ENCODE measurements at places on chromosomes 3 and 15. TPM values are rescaled to one million over a fixed set of nuclear protein-coding genes. Genes with fewer than 3 reads are reported as not detected.

DNA sequence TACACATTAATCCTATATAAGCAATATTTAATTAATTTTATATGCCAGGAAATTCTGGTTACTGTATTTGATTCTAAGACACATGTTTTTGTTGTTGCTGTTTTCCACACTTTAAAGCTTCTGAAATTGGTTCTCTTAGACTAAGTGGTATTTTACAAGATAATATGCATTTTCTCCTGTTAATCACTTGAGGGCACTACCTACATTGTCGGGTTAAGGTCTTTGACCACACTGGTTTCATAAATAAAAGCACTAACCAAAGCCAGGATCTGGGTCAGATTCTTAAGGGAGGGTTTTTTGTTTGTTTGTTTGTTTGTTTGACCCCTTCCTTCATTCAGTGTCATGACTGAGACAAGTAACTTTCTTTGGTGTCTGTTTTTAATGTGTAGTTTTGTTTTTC, 590.2 kb downstream of the RBMS3 start:
- no peak overlapping the region for H3K4me3 ChIP-seq
- no peaks in the 10 kb centered on the region for H3K4me1 ChIP-seq
- DNase-seq = no peak
- no peak overlapping the region for H3K27ac ChIP-seq
- H3K36me3 ChIP-seq = no peaks in the 10 kb centered on the region

DNA sequence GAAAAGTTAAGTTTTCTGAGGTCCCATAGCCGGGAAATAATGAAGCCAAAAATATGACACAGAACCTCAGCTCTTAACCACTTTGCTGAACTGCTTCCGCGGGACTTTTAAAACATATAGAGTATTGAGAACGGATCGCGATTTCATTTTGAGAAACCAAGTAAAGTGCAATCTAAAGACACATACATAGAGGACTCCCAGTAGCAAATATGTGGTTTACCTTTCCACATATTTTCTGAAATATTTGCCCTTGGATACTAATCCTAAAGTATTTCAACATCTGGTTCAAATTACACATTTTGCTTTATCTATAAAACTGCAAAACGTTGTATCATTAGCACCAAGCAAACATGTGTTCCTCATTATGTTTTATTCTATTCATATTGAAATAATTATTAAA, 776.5 kb downstream of the ROBO2 start:
- no peak overlapping the region for H3K27ac ChIP-seq
- H3K4me3 ChIP-seq = no peak overlapping the region
- DNase-seq = no peak
- no peaks in the 10 kb centered on the region for H3K4me1 ChIP-seq
- H3K27me3 ChIP-seq = no peaks in the 10 kb centered on the region

DNA sequence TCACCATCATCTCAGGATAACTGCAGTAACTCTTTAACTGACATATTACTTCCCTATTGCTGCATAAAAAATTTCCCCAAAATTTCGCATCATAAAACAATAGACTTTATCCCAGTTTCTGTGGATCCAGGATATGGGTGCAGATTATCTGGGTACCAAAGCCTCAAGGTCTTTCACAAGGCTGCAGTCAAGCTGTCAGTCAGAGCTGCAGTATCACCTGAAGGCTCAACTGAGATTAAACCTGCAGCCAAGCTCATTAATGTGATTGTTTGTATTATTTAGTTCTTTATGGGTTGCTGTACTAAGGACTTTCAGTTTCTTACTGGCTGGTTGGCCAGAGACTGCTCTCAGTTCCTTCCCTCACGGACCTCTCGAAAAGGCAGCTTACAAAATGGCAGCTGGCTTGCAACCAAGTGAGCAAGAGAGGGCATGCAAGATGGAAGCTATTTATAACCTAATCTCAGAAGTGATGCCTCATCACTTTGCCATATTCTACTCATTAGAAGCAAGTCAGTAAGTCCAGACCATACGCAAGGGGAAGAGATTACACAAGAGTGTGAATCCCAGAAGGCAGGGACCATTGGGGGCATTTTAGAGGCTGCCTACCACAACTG, 54.9 kb downstream of the DCUN1D1 start:
- no peaks in the 10 kb centered on the region for H3K36me3 ChIP-seq
- H3K27ac ChIP-seq = no peak overlapping the region
- no peaks in the 10 kb centered on the region for H3K27me3 ChIP-seq
- DNase-seq = no peak

GRCh38 chr3:155603302-155603701, 141.6 kb downstream of the PLCH1 start:
- no peaks in the 10 kb centered on the region for H3K36me3 ChIP-seq
- no peak for DNase-seq
- no peak overlapping the region for H3K4me3 ChIP-seq

CCDC54 gene
- total RNA-seq = not detected

DNA sequence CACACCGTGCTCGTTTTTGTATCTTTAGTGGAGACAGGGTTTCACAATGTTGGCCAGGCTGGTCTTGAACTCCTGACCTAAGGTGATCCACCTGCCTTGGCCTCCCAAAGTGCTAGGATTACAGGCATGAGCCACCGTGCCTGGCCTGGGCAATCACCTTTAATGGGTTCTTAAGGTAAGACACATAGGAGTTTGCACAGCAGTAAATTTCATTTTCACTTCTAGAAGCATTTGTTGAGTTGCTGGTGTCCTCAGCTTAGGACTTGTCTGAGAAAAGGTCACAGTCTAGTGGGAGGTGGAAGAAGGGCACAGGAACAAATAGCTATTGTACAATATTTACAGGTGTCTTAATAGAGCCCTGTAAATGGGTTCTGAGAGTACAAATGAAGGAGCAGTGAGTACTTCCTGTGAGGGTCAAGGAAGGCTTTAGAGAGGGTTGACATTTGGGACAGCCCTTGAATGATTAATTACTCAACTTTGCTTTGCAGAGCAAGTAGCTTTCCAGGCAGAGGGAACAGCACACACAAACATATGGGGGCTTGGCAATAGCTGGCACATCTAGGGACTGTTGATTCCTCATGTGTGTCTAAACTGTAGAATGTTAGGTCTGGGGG, 8.7 kb upstream of the ETV5 start:
- no peaks in the 10 kb centered on the region for H3K27me3 ChIP-seq
- no peak for DNase-seq
- H3K36me3 ChIP-seq = no peaks in the 10 kb centered on the region
- no peak overlapping the region for H3K4me3 ChIP-seq

GRCh38 chr3:141646760-141647561, 91.1 kb upstream of the RNF7 start:
- no peaks in the 10 kb centered on the region for H3K36me3 ChIP-seq
- no peaks in the 10 kb centered on the region for H3K4me1 ChIP-seq

GRCh38 chr3:110419601-110420000, 652.0 kb upstream of the NECTIN3 start:
- no peak for DNase-seq
- no peak overlapping the region for H3K4me3 ChIP-seq
- H3K27me3 ChIP-seq = no peaks in the 10 kb centered on the region
- no peak overlapping the region for H3K27ac ChIP-seq
- H3K36me3 ChIP-seq = no peaks in the 10 kb centered on the region
- H3K4me1 ChIP-seq = peaks cover 10% of the 10 kb centered on the region

GRCh38 chr3:55731741-55732140, 244.6 kb upstream of the WNT5A start:
- H3K27me3 ChIP-seq = no peaks in the 10 kb centered on the region
- no peak overlapping the region for H3K4me3 ChIP-seq
- DNase-seq = no peak
- H3K4me1 ChIP-seq = no peaks in the 10 kb centered on the region

DNA sequence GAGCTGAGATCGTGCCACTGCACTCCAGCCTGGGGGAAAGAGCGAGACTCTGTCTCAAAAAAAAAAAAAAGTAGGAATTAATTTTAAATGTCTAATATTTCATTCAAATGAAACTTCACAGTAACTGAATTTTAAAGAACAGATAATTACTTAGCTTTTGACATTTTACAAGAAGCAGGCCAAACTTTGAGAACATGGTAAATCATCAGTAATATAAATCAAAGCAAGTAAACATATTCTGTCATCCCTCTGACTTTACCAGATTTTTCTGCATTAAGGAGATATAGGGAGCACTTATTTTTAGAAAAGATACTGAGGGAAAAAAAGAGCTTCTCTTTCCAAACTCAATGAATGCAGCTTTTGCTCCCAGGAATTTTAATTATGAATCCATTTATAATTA, 37.0 kb downstream of the NR1I2 start:
- H3K27me3 ChIP-seq = no peaks in the 10 kb centered on the region
- no peak overlapping the region for H3K27ac ChIP-seq
- no peak for DNase-seq
- no peaks in the 10 kb centered on the region for H3K4me1 ChIP-seq
- H3K4me3 ChIP-seq = no peak overlapping the region

DNA sequence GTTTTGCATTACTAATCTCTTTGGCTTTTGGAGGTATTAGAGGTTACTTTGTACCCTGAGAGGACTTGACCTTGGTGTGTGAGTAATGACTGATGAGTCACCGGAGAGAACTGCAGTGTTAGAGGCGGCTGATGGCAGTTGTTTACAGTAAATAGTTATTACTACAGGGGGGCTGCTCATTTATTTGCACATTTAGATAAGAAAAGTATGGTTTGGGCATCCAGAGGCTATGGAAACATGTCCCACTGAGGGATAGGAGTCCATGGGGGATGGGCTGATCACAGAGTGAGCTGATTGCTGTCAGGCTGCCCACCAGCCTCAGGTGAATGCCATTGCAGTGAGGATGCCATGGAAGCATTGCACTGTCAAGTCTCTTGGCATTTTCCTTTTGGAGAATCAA, 17.3 kb upstream of the STAC start:
- no peak overlapping the region for H3K27ac ChIP-seq
- no peak for DNase-seq
- H3K4me1 ChIP-seq = no peaks in the 10 kb centered on the region
- no peaks in the 10 kb centered on the region for H3K27me3 ChIP-seq

DNA sequence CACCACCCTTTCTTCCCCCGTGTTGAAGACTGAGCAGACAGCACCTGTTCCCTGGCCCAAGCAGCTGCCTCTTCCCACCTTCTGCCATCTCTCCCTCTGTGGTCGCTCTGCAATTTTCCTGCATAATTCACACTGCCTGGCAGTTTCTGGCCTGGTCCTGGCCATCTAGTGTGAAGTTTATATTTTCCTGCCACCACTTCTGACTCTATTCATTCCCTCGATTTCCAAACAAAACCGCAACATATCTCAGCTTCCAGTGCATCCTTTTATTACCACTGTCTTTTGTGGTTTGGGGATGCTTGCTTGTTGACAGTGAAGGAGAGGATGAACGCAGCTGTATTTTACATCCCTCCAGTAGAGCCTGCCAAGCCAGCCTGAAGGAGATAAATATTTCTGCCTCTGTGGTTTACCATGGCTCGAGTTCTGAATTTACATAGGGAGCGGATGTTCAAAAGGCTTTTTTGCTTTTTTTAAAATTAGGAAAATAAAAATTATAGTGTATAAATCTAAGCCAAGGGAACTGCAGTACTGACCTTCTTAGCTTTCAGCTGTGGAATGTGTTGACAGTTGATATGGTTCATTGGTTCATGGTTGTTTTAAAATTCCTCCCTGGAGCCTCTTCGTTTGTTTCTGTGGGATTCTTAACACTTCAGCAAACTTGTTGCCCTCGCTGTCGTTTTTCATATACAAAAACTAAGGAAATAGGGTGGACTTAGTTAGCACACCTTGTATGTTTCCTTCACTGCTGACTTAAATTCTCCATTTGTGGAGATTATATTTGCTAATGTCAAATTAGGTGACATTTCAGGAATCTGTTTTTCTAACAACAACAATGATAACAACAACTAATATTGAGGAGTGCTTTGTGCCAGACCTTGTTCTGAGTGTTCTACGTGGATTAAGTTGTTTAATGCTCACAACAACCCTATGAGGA, 250.5 kb downstream of the ADAMTSL3 start:
- H3K27ac ChIP-seq = peak overlapping the region; percentile 67
- DNase-seq = no peak
- H3K4me3 ChIP-seq = no peak overlapping the region
- peaks cover 1% of the 10 kb centered on the region for H3K4me1 ChIP-seq
- peaks cover 3% of the 10 kb centered on the region for H3K36me3 ChIP-seq

DNA sequence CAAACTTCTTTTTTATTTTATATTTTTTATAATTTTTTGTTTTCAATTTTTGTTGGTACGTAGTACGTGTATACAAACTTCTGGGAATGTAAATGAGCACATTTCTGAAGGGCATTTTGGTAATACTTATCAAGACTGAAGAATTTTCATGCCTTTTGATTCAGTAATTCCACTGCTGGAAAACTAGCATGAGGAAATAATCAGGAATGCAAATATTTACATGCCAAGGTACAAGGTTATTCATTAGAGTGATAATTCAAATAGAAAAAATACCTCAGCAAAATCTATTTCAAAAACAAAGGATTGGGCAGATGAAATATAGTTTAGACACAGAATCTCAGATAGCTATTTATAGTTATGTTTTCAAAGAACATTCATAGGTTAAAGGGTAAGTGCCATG, 128.7 kb downstream of the DMXL2 start:
- no peak overlapping the region for H3K4me3 ChIP-seq
- no peaks in the 10 kb centered on the region for H3K4me1 ChIP-seq
- H3K36me3 ChIP-seq = peaks cover 2% of the 10 kb centered on the region
- H3K27ac ChIP-seq = no peak overlapping the region
- DNase-seq = no peak

DNA sequence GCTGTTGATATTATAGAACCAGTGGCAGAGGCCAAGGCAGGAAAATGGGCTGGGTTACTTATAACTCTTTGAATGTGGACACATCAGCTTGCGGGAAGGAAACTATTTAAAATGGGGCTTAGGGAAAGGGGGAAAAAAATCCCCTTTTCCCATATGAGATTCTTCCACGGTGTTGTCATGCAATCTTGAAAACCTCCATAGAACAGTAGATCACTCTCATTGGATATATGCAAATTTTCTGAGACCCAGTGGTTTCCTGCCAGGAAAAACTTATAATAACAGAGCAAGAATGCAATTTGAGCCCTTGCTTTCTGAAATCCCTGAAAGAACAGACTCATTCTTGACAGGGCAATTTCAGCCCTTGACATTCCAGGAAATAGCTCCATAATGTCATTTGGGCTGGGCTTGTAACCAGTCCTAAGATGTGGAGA, 31.1 kb downstream of the TMEM212 start:
- no peak overlapping the region for H3K4me3 ChIP-seq
- H3K27me3 ChIP-seq = no peaks in the 10 kb centered on the region
- DNase-seq = no peak
- H3K36me3 ChIP-seq = no peaks in the 10 kb centered on the region
- no peak overlapping the region for H3K27ac ChIP-seq

DNA sequence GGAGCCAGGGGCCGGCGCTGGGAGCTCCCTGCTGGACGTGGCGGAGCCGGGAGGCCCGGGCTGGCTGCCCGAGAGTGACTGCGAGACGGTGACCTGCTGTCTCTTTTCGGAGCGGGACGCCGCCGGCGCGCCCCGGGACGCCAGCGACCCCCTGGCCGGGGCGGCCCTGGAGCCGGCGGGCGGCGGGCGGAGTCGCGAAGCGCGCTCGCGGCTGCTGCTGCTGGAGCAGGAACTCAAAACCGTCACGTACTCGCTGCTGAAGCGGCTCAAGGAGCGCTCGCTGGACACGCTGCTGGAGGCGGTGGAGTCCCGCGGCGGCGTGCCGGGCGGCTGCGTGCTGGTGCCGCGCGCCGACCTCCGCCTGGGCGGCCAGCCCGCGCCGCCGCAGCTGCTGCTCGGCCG, 1.5 kb downstream of the SMAD6 start:
- H3K36me3 ChIP-seq = no peaks in the 10 kb centered on the region
- DNase-seq = no peak
- no peaks in the 10 kb centered on the region for H3K4me1 ChIP-seq
- H3K4me3 ChIP-seq = peak overlapping the region; percentile 96
- no peaks in the 10 kb centered on the region for H3K27me3 ChIP-seq
